NCI-H446 treated with DMSO at 0.1 percent for 48 hours (cell line): ENCODE measurements at places on chromosomes 5 and 9.

DNA sequence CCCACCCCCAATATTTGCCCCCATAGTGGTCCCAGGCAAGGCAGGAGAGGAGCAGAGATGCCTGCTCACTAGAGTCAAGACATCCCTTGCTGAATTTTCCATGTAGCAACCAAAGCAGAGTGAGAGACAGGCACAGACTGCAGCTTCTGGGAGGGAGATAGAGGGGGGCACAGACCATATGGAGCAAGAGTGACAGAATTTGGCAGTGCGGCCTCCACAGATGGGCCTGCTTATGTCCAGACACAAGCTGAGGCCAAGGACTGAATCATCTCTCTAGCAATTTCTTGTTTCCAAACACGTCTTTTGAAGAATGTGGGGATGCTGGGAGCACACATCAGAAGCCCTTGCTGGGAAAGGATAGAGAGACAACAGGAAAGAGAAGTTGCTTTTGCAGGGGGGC lies 53.0 kb upstream of the ALDH1B1 start:
- peak; percentile 92 for DNase-seq

- DNase-seq = no peak
These were observed 3.6 kb upstream of the RAPGEF1 start for GRCh38 chr9:131743501-131743900.

- DNase-seq = peak; percentile 100
These were observed at the start of gene TARS1 for GRCh38 chr5:33440482-33441240. Gene TARS1, plus strand, starts transcription at chr5:33440965. Its CDS starts 122 bp downstream, at chr5:33441087.

GRCh38 chr9:93619272-93619775 lies 42.9 kb downstream of the PHF2 start:
- DNase-seq = no peak

- peak; percentile 82 for DNase-seq
These were observed 8.9 kb downstream of the RAB24 start for GRCh38 chr5:177294632-177295031.

GRCh38 chr5:142874540-142874939 lies 104.4 kb downstream of the ARHGAP26 start:
- peak; percentile 12 for DNase-seq

DNA sequence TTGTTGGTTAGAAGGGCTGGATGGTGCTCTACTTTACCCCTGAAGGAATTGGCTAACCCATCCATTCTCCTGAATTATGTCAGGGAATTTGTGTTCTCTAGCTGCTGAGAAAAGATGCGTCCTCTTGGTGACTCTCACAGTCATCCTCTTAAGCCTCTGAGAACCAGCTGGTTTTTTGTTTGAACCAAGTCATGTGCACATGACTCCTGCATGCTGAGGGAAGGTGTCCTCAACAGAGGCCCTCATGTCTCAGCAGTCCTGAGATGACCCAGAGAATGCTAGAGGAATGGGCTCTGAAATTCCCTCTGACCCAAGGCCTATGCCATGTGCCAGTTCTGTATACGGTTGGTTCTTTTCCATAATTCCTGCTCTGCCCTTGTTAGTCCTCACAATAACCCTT lies 10.4 kb upstream of the C5orf63 start:
- DNase-seq = no peak

DNA sequence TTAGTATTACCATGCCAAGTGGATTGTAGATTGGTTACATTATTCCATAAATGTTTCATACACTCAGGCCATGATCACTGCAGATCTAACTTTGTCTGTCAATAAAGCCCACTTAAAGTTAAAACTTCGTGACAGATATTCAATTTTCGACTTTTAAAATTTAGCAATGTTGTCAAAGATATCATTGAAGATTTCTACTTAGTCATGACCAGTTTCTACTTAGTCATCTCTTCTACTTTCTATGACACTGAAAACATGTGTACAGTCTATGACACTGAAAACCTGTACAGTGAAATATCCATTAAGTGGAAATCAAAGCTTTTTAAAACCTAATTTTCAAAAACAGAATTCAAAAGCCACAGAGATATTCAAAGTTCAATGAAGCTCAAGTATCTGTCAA lies 258.2 kb downstream of the MCTP1 start:
- no peak for DNase-seq

DNA sequence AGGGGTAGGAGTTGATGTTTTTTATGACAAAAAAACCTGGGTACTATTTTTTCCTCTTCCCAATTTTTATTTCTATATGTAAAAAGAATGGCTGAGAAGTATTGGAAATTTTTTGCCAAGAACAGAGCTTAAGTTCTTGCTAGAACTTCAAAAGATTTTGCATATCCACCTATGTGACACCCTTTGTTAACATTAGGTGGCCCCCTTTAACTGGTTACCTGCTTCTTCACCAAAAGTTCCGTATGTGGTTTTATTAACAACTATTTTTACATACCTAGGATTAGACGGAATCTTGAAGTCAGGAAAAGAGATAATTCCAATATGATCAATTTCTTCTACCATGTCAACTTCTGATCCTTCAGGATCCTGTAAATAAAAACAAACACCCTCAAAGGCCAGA lies 15.5 kb downstream of the C5 start:
- no peak for DNase-seq

GRCh38 chr5:109693535-109694400 lies 4.0 kb downstream of the MAN2A1 start:
- no peak for DNase-seq

GRCh38 chr9:108181441-108181840 lies 674.3 kb downstream of the ACTL7B start:
- no peak for DNase-seq

DNA sequence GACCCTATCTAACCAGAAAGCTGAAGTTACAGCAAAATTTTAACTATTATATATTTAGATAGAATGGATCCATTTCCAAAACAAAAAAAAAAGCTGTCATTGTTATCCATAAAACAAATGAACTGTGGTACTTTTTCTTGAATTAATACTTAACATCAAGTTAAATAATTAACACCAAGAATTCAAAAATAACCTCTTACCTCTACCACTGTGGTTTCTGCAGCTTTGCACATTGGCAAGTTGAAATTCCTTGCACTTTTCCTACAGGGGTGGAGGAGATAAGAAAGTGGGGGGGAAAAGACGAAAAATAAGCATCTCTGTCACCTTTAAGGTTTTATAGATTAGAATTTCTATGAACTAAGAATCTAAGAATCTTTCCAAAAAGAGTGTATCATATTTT lies 30.0 kb downstream of the OXCT1 start:
- DNase-seq = no peak

GRCh38 chr5:1402611-1403255 lies 42.5 kb downstream of the SLC6A3 start:
- no peak for DNase-seq
